Transverse colon (tissue), 4 donors: ENCODE measurements at places on chromosomes 2 and 18. TPM values are rescaled to one million over a fixed set of nuclear protein-coding genes. Genes with fewer than 3 reads are reported as not detected.
A peak's percentile ranks its signal among the peaks of the same experiment; 100 is the strongest.

GRCh38 chr2:110848519-110849030, 116.2 kb downstream of the ACOXL start:
- no peak for DNase-seq

DNA sequence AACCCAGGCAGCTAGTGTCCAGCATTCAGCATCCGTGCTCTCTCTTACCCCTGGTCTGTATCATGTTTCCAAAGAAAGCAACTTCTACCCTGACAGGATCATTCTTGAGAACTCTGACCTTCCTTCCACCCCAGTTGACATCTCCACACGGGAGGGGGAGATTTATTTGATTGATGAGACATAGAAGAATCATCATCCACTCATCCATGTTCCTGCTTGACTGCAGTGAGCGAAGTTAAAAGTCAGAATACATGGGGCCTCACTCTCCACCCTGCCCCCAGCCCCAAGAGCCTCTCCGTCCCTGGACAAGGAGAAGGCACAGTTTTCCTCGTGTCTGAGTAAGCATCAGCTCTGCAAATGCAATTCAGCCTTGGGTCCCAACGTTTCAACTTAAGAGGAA, 356.0 kb upstream of the TNP1 start:
- DNase-seq, result no peak

DNA sequence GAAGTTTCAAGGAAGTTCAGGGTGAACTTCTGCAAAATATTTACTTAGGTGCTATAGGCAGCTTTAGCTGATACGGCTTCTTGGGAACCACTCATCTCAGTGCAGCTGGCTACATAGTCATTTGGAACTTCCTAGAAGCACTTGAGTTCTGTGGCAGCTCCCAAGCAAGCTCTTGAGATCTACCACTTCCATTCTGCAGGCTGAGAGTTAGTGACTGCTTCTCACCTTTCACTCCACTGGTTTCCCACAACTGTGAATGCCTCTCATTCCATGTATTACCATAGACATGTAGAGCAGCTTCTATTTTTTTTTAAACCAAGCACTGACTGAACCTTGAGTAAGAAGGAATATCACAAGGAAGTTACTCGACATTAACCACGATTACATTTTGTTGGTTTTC, 994.1 kb upstream of the ACVR2A start:
- DNase-seq, result no peak

GRCh38 chr2:190682168-190682567, 33.3 kb downstream of the NAB1 start:
- DNase-seq, result no peak

GRCh38 chr18:59697236-59697932, at the start of gene CCBE1:
TSS of gene CCBE1 (minus strand) at chr18:59697423.
- DNase-seq, result peak; percentile 72

Gene CFAP221
- total RNA-seq, result not detected

Gene DPYSL5
- 0.32 TPM for total RNA-seq

Gene CIB4
- not detected for total RNA-seq

Gene STAM2
- total RNA-seq, result 25.8 TPM
